ENCODE measurements at places on chromosomes 5 and 9.
A peak's percentile ranks its signal among the peaks of the same experiment; 100 is the strongest.

- DNase-seq: no peak
These were observed 25.0 kb upstream of the SPTLC1 start for GRCh38 chr9:92140074-92140753.

GRCh38 chr5:135880801-135881200, 14.8 kb downstream of the IL9 start:
- no peak for DNase-seq

DNA sequence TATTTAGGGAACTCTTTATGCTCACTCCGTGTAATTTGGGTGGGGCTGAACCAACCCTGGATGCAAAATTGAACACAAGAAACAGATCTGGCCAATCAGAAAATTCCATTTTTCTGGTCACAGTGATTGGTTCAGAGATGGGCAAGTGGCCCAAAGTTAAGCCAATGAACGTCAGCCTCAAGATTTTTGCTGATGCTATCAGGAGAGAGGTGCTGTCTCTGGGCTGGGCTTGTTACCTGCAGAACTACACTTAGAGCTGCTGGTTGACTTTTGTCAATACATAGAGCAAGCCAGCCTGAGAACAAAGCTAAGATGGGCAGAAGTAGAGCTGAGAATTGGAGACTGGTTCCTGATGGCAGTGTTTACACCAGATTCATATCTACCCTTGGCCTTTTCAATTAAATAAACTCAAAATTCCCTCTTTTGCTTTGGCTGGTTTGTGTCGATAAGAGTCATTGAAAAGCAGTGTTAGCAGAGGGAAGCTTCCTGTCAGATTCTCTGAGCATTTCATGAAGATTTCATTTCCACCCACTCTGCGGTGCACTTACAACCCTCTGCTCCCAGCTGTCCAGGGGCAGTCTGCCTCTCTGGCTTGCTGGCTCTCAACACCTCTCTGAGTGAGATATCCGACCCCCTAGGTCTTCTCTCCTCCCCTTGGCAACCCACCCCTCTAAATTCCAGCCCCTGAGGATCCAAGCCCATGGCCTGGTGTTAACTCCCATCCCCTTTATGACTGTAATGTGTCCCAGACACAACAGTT, 64.5 kb upstream of the PPARGC1B start:
- no peak for DNase-seq

- DNase-seq: no peak
These were observed 500.9 kb downstream of the EFNA5 start for GRCh38 chr5:107169867-107170266.

DNA sequence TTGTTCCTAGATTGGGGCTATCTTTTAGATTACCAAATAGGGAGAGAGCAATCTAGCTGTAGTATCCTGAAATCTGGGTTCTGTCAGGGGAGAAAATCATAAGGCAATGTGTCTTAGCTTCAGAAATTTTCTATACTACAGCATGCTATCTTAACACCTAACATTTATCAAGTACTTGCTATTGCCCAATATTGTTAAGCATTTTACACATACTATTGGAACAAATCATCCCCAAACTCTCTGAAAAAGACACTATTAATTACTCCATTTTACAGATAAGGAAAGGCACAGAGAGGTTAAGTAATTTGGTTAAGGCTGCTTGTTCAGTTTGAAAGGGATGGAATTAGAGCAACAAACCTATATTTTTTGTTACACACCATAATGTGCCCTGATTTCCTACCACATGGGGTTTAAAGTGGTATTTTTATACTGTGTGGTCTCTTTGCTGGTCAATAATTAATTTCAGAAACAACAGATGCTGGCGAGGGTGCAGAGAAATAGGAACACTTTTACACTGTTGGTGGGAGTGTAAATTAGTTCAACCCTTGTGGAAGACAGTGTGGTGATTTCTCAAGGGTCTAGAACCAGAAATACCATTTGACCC, 57.2 kb upstream of the RIC1 start:
- DNase-seq: no peak

DNA sequence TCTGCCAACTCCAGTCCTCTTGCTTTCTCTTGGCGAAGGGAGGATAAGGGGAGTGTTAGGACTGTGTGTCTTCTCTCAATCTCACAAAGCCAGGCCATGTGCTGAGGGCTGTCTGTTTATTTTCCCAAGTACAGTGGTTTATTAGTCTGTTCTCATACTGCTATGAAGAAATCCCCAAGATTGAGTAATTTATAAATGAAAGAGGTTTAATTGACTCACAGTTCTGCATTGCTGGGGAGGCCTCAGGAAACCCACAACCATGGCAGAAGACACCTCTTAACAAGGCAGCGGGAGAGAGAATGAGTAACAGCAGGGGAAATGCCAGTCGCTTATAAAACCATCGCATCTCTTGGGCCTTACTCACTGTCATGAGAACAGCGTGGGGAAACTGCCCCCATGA, 36.2 kb upstream of the CKS2 start:
- no peak for DNase-seq

GRCh38 chr9:134139081-134139480, 3.2 kb downstream of the WDR5 start:
- no peak for DNase-seq

DNA sequence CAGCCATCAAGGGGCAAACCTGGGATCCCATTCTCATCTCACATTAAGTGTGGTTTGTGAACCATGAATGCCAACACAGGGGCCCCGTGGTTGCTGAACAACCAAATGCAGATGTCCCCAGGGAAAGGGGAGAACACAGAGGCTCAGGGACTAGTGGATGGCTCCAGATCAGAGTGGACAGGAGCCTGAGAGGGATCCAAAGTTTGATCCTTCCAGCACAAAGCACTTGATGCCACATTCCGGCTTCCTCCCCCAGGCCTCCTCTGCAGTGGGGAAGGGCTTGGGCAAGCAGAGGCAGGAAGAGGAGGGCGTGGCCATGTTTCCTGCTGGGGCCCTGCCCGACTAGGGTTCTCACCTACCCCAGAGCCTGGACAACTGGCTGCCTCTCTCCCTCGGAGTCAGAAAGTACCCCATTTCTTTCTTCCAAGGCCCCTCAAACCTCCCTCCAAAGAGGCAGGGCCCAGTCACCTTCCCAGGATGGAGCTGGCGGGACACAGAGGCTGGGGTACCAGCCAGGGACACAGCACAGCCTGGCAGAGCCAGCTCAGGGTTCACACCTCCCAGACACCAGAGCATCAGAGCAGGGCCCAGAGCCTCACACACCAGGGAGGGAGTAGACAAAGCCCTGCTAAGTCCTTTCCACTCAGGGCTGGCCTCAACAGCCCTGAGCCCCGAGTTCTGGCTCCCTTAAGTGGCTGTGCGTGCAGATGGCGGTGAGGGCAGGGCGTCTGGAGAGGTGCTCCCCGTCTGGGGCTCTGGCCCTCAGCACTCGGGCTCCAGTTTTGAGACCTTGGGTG, 4.3 kb upstream of the RNF44 start:
- DNase-seq: no peak

- DNase-seq: no peak
These were observed 425.9 kb upstream of the MPDZ start for GRCh38 chr9:13705373-13705772.

DNA sequence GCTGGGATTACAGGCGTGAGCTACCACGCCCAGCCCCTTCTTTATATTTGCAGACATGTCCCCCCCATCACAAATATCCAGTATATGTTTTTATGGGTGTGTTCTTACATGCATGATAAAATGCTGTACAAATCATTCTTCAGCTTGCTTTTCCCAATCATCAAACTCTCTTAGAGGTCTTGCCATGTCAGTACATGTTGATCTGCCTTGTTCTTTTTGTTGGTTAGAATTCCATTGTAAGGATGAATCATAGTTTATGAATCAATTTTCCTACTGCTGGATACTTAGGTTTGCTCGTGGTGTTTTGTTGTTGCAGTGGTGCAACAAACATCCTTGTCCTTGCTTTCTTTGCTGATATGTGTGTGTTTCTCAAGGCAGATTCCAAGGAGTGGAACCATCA, 79.9 kb upstream of the NEURL1B start:
- DNase-seq: no peak

GRCh38 chr9:36997414-36997813, 36.7 kb downstream of the PAX5 start:
- no peak for DNase-seq

GRCh38 chr5:73264631-73265030, 91.6 kb downstream of the TMEM174 start:
- no peak for DNase-seq

- no peak for DNase-seq
These were observed 483.0 kb upstream of the CDH18 start for GRCh38 chr5:20470997-20471396.

DNA sequence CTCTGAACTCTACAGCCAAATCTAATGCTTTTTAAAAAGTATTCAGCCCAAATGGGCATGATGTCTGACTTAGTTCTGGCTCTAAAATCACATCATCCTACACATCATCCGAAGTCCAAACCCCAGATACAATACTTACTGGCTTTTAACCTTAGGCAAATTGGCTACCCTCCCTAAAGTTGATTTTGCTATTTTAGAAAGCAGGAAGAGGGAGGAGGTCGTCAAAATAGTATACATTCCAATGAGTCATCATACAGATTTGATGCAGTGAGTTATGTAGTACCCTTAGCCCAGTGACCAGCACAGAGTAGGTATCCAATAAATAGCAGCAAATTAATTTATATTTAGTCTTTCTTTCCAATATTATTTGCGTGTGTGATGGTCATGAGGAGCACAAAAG, 582.0 kb upstream of the TUSC1 start:
- no peak for DNase-seq

DNA sequence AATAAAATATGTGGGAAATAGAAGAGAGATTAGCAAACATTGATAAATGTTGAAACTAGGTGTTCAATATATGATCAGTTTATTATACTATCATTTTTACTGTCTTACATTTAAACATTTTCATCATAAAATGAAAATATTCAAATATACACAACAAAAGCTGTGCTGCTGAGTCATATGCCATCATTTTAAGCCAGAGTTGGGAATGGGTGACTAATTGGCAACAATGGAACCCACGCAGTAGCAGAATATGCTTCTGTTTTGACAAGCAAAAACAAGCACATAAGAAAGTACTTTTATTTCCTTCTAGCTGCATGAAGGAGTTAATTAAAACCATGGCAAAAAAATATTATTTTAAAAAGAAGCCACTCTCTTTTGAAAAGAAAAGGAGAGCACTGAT, 340.0 kb upstream of the EDIL3 start:
- no peak for DNase-seq

DNA sequence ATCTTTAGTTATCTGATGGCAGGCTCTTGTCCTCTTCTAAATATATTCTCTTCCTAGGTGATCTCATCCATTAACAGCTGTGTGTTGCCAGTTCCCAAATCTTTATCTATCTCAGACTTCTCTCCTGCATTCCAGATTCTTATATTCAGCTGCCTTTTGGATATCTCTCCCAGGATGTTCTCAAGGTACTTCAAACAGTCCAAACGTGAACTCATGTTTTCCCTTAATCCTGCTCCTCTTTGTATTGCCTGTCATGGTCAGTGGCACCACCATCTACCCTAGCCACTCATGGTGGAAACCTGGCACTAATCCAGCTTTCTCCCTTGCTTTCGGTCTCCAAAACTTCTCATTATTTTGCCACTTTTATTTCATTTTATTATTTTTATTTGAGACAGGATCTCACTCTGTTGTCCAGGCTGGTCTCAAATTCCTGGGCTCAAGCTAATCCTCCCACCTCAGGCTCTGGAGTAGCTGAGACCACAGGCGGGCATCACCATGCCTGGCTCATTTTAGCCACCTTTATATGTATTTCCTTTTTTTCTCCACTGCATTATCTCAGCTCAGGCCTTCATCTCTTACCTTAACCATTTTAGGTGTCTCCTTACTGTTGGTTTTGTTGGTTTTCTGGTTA, 3.8 kb downstream of the ZFYVE16 start:
- DNase-seq: no peak

DNA sequence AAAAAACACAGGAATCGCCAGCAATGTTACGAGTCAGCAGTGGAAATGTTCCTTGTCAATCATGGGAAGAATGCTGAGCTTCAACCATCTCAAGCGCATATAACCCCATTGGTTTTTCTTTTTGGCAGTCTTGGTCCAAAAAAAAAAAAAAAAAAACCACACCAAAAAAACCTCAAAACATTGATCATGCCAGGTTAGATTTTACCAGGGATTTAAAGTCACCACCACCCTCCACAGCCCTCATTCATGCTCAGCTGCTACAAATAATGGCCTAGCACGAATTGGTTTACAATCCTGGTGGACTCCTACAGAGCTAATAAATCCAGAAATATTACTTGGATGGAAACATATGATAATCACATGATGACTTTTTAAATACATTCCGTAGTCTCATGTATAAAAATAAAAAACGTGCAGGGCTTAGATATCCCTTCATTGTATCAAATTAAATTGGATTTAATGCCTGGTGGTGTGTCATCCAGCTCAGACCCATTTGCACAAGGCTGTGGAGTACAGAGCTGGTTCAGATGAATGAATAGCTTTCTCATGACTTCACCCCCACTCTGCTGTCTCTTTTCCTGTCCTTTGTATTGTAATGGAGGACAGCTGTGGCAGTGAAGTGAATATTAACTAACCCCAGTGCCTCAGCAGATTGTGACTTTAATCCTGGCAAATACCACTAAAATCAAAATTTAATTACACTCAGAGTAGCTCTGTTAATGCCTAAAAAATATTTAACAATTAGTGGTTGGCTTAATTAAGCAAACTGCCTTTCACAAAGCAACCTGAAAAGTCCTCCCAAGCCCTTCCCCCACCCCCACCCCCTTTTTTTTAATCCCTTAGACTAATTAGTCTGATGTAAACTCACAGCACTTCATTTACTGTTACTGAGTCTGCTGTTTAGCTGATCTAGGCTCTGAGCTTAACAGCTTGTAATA, 626.5 kb upstream of the ZNF608 start:
- no peak for DNase-seq

DNA sequence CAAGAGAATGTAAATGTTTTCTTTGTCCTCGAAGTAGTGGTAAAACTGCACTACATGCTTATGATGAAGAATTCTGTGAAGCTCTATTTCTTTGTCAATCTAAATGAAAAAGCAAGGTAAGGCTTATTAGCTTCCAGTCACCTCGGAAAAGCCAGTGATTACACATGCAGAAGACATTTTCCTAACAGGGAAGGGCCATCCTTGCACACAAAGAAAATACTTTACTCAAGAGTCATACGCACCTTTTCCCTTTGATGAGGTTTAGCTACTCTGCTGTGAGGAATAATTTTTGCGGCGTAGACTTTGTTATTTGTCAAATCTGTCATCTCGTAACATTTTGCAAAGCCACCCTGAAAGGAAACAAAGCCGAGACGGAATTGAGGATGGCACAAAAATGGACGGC, 1.1 kb downstream of the PLK2 start:
- DNase-seq: no peak

GRCh38 chr9:90568667-90569066, 74.0 kb downstream of the DIRAS2 start:
- no peak for DNase-seq

DNA sequence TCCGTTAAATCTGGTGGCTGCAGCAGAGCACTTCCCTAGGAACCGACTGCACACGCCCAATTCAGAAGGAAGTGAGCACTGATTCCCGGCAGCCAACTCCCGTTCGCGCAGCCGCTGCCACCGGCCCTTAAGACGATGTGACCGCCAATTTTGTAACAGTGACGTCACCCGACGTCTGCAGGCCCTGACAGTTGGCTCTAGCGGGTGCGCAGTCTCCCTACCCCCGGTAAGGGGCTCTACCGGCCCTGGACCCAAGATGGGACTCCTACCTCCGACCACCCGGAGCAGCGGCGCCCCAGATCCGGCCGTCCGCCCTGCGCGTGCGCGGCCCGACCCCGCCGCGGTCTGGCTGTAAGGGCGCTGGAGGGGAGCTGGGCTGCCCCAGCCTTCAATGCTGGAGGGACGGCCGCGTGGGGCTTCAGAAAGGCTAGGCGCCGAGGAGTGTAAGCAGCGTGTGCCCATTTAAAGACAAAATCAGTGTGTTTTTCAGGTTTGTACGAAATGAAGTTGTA, 19.1 kb downstream of the DNAJA1 start:
- peak; percentile 69 for DNase-seq
